ENCODE measurements at places on chromosomes 1 and 21. TPM values are rescaled to one million over a fixed set of nuclear protein-coding genes. Genes with fewer than 3 reads are reported as not detected.
A peak's percentile ranks its signal among the peaks of the same experiment; 100 is the strongest.

DNA sequence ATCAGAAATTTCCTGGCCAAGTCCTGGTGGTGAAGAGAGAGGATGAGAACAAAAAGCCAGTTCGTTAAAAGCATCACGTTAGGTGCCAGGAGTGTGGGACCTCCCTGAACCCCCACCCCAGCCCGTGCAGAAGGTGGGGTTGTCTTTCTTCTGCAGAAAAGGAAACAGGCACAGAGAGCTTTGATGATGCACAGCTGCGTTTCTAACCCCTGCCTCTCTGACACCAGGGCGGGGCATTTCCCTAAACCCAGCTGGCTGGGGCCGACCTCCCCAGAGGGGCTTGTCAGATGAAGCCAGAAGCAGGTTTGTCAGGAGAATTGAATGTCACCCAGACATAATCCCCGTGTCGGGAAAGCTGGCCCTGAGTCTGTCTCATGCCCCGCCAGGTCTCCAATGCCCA lies 189.3 kb upstream of the EDN2 start:
- no peaks in the 10 kb centered on the region for H3K27me3 ChIP-seq
- no peak overlapping the region for H3K4me3 ChIP-seq
- H3K36me3 ChIP-seq: no peaks in the 10 kb centered on the region
- no peak overlapping the region for H3K27ac ChIP-seq
- no peak for DNase-seq

DNA sequence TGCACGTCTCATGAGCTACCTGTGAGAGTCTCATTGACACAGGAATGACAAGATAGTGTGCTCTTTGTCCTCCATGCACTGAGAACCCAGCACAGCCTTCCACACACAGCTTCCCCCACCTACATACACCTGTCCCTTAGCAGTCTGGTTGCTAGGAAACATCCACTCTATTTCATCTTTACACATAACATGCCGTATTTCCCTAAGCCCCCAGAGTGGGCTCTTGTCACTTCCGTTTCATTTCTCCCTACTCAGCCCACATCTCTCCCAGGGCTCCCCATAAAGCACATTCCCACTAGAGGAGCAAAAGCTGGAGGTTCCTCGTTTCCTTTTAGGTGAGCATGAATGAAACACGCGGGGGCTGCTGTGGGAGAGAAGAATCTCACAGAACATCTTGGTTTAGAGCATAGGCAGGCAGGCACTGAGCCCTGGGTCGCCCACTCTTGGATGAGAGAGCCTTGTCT lies 137.1 kb downstream of the ETS2 start:
- H3K4me1 ChIP-seq: no peaks in the 10 kb centered on the region
- DNase-seq: no peak
- no peaks in the 10 kb centered on the region for H3K27me3 ChIP-seq

- DNase-seq: no peak
- H3K4me3 ChIP-seq: no peak overlapping the region
- H3K4me1 ChIP-seq: no peaks in the 10 kb centered on the region
- H3K36me3 ChIP-seq: peaks cover 2% of the 10 kb centered on the region
- H3K27ac ChIP-seq: no peak overlapping the region
- no peaks in the 10 kb centered on the region for H3K27me3 ChIP-seq
Measured at GRCh38 chr1:1390675-1391074, 8.5 kb downstream of the CCNL2 start.

GRCh38 chr1:36085126-36085525 lies 1.2 kb downstream of the TEKT2 start:
- no peak overlapping the region for H3K4me3 ChIP-seq
- H3K27me3 ChIP-seq: no peaks in the 10 kb centered on the region
- H3K4me1 ChIP-seq: peaks cover 11% of the 10 kb centered on the region
- no peak for DNase-seq
- H3K27ac ChIP-seq: no peak overlapping the region

DNA sequence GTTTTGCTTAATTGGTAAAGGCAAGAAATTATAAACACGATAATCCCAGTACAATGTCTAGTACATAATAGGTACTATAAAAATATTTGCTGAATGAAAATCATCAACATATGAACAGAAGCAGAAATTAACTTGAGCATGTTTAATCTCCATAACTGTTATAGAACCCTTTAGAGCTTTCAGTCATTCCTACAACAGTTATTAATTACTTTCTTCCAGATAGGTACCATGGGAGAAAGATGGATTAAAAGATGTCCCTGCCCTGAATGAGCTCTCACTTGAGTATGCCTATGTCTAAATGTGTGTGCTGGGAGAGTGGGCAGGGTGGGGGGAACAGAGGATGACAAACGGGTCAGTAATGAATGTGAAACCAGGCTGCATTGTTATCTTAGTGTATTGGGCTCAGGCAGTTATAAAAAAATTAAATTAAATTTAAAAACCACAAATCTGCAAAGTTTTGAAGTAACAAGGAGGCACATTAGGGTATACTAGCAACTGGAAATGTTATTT lies 2.4 kb downstream of the EPS15 start:
- no peak for DNase-seq
- H3K27me3 ChIP-seq: no peaks in the 10 kb centered on the region
- H3K27ac ChIP-seq: peak overlapping the region; percentile 61
- peak overlapping the region; percentile 58 for H3K4me3 ChIP-seq

DNA sequence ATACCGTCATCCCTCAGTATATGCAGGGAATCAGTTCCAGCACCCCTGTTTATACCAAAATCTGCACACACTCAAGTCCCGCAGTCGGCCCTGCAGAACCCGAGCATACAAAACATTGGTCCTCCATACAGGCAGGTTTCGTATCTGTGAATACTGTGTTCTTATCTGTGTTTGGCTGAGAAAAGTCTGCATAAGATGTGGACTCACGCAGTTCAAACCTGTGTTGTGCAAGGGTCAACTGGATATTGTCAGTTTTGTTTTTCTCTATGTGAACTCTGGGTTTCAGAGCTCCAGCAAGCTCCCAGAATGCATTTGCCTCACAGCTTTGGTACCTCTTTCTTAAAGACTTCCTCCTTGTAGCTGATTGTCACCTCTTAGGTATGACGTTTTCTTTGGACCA lies 100.6 kb downstream of the NR5A2 start:
- DNase-seq: no peak
- H3K36me3 ChIP-seq: no peaks in the 10 kb centered on the region
- no peak overlapping the region for H3K4me3 ChIP-seq

GRCh38 chr1:87299661-87300060 lies 29.0 kb upstream of the LMO4 start:
- H3K36me3 ChIP-seq: no peaks in the 10 kb centered on the region
- H3K27ac ChIP-seq: no peak overlapping the region
- no peaks in the 10 kb centered on the region for H3K4me1 ChIP-seq
- no peaks in the 10 kb centered on the region for H3K27me3 ChIP-seq
- no peak for DNase-seq

DNA sequence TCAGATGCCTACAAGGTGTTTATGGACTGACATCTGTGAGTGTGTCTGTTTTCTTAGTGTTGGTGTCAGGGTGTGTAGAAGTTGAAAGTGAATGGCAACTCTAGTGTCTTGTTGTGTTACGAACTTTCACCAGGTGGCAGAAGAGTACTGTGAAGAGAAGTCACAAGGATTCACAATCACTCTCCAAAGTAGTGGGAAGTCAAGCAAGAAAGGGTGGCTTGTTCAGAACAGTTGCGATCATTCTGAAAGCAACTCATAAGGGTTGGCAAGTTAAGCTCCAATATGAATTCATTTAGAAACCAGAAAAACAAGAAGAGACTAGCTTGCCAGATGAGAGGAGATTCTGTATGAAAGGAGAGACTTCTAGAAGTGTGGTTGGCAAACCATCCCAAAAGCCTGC lies 86.1 kb downstream of the FASLG start:
- peaks cover 3% of the 10 kb centered on the region for H3K4me1 ChIP-seq
- H3K27ac ChIP-seq: no peak overlapping the region
- no peak for DNase-seq
- H3K36me3 ChIP-seq: no peaks in the 10 kb centered on the region
- H3K4me3 ChIP-seq: no peak overlapping the region

OPRD1 gene
- not detected for polyA plus RNA-seq

GRCh38 chr21:46120301-46121285 lies 22.7 kb downstream of the COL6A2 start:
- no peaks in the 10 kb centered on the region for H3K36me3 ChIP-seq
- peak; percentile 10 for DNase-seq
- H3K27ac ChIP-seq: no peak overlapping the region
- no peaks in the 10 kb centered on the region for H3K27me3 ChIP-seq
- no peaks in the 10 kb centered on the region for H3K4me1 ChIP-seq

TRAF3IP3 gene
- polyA plus RNA-seq: 5.6 TPM

GRCh38 chr1:199746666-199747384 lies 280.7 kb upstream of the NR5A2 start:
- no peak overlapping the region for H3K27ac ChIP-seq
- no peak for DNase-seq
- no peaks in the 10 kb centered on the region for H3K27me3 ChIP-seq
- H3K4me3 ChIP-seq: no peak overlapping the region
- H3K36me3 ChIP-seq: no peaks in the 10 kb centered on the region

GRCh38 chr21:16492892-16493291 lies 763.1 kb downstream of the USP25 start:
- peaks cover 4% of the 10 kb centered on the region for H3K4me1 ChIP-seq
- no peak overlapping the region for H3K27ac ChIP-seq
- DNase-seq: no peak
- H3K36me3 ChIP-seq: no peaks in the 10 kb centered on the region

SLC16A4 gene
- polyA plus RNA-seq: 23.9 TPM

DNA sequence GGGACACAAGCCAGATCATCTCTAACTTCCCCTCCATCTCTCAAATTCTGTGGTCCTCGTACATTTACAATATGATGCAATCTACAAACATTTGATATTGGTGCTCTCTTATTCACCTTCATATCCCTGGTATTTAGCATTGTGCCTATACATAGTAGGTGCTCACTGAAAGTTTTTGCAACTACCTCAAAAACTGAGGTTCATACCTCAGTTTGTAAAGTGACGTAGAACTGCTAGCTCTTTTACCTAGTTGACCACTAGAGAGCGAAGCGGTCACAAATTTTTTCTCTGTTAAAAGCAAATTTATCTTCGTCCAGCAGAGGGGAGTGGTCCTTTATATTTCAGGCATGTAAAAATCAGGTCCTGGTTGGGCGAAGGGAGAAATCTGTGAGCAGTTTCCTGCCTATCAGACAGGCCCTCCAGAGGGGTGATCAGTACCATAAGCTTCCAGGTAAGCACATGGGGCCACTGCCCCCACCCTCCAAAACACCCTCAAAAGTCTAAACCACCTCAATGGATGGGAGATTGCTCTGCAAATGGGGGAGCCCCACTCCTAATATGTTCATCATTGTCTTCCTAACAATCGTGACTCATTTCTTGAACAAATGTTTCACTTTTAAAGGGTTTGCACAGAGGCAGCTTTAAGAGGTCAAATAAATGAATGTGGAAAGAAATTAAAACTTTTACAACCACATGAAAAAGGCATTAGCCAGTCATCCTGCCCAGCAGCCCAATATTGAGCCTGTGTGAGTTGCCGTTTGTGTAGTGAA lies 10.6 kb upstream of the HLCS start:
- peaks cover 8% of the 10 kb centered on the region for H3K4me1 ChIP-seq
- DNase-seq: no peak
- no peaks in the 10 kb centered on the region for H3K27me3 ChIP-seq
- no peak overlapping the region for H3K4me3 ChIP-seq
- no peak overlapping the region for H3K27ac ChIP-seq

IRF2BP2 gene
- 83.9 TPM for polyA plus RNA-seq

- H3K36me3 ChIP-seq: no peaks in the 10 kb centered on the region
- no peak overlapping the region for H3K27ac ChIP-seq
- peaks cover 1% of the 10 kb centered on the region for H3K4me1 ChIP-seq
- H3K4me3 ChIP-seq: no peak overlapping the region
Measured at GRCh38 chr1:51328926-51329325, 1.4 kb downstream of the TTC39A start.
